ENCODE measurements at places on chromosomes 1 and 21. TPM values are rescaled to one million over a fixed set of nuclear protein-coding genes. Genes with fewer than 3 reads are reported as not detected.

Gene LENEP
- not detected for total RNA-seq

GRCh38 chr1:217911908-217912307 lies 280.8 kb downstream of the SPATA17 start:
- no peak for DNase-seq

Gene LPAR3
- total RNA-seq = not detected

DNA sequence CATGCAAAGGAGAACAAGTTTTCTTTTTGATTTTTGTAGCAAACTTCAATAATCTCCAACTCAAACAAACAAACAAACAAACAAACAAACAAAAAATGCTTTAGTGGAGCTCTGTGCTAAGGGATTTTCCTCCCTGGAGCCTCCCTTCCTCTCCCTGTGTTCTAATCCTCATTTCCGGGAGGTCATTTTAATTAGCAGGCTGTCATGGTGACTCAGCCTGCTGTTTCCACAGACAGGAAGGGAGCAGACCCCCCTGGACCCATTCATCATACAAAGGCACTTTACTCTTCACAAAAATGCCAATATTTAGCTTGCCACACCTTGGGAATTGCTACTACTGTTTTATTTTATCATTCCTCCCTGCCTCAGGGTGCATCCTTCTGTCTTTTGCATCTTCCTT lies 61.0 kb upstream of the SPATA6 start:
- no peak for DNase-seq

- peak; percentile 22 for DNase-seq
Measured at GRCh38 chr1:94416901-94417727, 1.1 kb upstream of the ABCD3 start.

DNA sequence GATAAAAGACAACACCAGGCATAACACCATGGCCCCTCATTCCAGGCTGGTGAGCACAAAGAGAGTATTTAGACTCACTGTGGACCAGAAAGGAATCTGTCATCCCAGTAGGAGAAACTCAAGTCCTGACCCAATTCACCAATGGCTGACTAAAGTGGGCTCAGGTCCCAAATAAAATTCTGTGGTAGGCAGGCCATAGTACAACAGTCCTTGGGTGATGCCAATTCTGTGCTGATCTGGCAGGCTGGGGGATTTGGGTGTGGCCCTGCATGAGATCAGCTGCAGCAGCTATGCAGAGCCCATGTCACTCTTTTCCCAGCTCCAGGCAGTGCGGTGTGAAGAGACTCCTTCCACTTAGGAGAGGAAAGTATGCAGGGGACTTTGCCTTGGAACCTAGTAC lies 245.1 kb downstream of the LBR start:
- DNase-seq = no peak

Gene CELA2A
- total RNA-seq = not detected

Gene GOLT1A
- not detected for total RNA-seq

Gene CA14
- total RNA-seq = not detected

Gene LAMB3
- 24.5 TPM for total RNA-seq

Gene KAZN
- 6.9 TPM for total RNA-seq

GRCh38 chr1:151457911-151458801 lies 1.1 kb downstream of the POGZ start:
- peak; percentile 47 for DNase-seq

DNA sequence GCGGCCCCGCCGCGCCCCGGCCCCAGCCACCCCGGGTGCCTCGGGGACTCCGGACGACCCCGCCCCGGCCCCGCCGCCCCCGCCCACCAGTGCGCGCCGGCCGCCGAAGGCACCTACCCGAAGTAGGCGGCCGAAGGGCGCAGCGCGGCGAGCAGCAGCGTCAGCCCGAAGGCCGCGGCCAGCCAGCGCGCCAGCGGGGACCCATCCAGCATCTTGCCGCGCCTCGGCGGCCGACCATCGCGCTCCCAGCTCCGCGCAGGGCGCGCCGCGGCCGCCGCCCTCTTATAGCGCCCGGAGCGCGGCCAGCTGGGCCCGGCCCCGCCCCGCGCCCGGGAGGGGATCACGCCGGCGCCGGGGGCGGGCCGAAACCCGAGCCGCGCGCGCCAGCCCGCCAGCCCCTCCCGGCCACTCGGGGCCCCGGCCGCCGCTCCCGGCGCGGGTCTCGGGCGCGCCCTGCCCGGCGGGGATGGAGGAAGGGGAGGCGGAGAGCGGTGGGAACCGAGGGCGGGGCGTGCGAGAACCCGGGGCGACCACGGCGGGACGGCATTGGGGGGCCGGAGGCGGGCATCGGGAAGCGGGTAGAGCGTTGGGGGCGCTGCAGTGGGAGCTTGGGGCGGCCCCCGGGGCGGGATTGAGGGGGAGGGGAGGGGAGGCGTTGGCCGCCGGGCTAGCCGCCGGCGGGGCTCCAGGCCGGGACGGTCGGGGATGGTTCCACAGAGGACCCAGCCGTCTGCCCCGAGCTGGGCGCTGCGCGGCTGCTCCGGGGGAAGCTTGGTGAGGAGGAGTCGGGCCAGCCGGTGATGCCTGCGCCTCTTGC lies at the start of gene WNT9A:
TSS of gene WNT9A (minus strand) at position 257 of the 817 bp plus-strand sequence. CDS start at position 212, 45 bp downstream.
- DNase-seq = no peak

DNA sequence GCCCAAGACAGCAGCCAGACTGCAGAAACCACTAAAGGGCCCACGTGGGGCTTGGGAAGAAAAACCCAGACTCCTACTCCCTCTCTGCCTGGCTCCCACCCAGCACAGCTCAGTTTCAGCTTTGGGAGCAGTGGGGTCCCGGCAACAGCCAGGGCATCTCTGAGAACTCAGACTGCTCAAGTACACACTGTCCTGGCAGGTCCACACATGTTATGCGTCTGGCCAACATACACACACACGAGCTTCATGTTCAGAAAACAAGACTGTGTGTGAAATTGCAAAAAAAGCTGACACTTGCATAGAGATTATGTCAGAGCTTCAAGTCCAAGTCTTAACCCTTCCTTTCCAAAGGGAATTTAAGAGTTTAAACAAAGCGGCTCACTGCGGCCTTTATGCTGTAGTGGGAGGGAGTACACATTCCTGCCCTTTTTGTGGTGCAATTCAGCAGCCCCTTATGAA lies 136.6 kb upstream of the CD34 start:
- DNase-seq = no peak

- no peak for DNase-seq
Measured at GRCh38 chr21:28220680-28221079, 772.0 kb downstream of the LTN1 start.

Gene TMEM82
- not detected for total RNA-seq

Gene CRABP2
- 0.63 TPM for total RNA-seq

Gene IL24
- not detected for total RNA-seq

DNA sequence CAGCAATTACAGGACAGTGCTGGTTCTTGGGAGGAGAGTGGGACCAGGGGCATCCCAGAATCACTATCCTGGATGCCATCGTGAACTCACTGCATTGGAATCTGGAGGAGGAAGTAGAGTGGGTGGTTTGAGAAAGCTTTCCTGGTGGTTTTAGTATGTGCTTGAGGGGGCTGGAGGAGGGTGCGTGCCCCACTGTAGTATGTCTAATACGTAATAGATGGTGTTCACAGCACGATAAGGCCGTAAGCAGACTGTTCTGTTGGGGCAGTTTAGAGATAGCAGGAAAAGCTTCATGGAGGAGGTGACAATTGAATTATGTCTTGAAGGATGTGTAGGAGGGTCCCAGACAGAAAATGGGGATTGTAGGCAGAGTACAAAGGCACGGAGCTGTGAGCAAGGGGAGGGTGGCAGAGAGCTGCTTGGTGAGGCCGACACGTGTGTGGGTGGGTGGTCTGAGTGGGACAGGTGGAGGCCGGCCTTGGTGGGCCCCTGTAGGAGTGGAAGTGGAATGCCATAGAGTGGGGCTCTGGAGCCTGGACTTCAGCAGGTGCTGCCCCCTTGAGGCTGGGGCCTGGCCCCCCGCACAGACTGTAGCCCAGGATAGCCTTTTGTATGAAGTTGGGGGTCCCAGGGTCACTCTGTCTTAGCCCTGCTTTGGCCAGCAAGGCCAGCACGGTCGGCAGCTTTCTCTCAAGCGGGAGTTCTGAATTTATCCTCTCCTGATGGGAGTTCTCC lies 37.0 kb downstream of the IL6R start:
- DNase-seq = no peak

DNA sequence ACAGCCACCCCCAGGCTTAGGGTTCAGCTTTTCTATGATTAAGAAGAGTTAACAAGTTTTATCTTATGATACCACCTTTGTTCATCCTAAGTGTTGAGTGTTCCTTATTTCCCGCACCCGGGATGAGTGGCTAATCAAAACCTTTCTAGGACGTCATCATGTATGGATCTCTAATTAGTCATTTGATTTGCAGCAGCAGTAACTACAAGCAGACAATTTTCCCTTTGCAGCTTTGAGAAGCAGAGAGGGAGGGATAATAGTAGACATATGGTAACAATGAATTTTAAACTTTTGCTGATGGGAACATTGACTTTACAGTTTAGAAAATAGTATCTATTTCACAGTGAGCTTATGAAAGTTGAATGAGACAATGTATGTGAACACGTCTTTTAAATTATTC lies 30.8 kb upstream of the SLC35F3 start:
- no peak for DNase-seq

GRCh38 chr1:211522804-211523203 lies 30.8 kb upstream of the RD3 start:
- no peak for DNase-seq

DNA sequence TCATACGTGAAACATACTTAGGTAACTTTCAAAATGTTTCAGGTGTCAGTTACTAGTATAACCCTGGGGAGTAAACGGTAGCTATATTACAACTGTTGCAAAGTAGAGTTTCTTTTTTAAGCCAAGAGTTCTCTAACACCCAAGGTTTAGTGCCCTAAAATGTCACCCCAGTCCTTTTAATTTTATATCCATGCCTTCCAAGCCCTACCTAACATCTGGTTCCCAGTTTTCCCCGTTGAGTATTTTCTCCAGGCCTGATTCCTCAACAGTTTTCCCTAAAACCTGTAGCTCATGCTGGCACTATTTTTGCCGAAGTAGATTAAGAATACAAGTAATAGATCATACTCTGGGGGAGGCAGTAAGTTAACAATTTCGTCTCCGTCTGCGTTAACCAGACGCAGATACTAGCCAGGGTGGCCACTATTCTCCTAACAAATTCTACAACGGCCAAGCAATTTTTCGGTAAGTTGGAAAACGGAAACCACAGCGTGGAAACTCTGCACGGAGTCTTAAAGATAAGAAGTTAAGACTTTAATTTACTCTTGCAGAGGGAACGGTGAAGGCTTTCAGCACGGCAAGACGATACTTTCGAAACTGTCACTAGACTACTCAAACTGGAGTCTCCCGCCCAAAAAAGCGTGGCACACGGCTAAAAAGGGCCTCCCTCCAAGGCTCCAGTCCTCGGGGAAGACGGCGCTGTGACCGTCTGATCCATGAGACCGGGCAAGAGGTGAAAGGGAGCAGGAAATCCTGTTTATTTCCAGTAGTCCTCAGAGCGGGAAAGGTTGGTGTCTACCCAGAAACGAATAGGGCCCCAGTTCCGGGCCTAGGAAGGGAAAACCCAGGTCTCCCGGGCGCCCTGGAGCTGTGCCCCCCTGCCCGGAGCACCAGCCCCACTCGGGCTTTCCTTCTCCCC lies 945 bp downstream of the SRSF4 start:
- no peak for DNase-seq

- DNase-seq = no peak
Measured at GRCh38 chr1:165551469-165551868, 7.7 kb downstream of the LRRC52 start.

DNA sequence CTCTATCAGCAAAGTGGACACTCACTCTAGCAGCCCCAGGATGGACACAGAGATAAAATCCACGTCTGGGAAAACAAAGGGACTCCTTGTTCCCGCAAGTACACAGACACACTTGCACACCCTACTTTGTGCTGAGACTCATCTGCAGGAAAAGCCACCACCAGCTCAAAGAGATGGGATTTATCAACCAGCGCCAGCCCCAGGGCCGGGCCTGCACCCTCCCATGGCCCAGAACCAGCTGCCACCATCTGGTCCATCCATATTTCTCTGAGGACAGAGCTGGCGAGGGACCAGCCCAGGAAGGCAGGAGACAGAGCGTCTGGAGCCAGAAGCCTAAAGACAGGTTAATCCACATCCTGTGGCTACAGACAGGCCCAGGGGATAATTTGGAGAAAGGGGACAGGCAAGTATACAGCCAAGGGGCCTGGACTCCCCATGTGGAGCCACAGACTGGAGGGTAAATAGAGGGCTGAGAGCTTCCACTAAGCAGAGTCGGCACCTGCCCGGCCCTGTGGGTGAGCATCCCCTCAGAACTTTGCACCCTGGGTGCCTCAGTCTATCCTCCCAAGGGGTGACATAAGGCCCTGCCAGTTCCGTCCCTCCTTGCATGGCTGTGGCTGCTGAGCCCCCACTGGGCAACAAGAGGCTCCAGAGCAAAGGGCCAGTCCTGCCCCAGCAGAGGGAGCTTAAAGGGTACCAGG lies 233.9 kb downstream of the PTPRU start:
- no peak for DNase-seq

GRCh38 chr21:35737899-35738346 lies 322.4 kb downstream of the SETD4 start:
- DNase-seq = no peak

Gene GJA9
- not detected for total RNA-seq

- DNase-seq = no peak
Measured at GRCh38 chr1:37152491-37152890, 118.2 kb upstream of the GRIK3 start.

DNA sequence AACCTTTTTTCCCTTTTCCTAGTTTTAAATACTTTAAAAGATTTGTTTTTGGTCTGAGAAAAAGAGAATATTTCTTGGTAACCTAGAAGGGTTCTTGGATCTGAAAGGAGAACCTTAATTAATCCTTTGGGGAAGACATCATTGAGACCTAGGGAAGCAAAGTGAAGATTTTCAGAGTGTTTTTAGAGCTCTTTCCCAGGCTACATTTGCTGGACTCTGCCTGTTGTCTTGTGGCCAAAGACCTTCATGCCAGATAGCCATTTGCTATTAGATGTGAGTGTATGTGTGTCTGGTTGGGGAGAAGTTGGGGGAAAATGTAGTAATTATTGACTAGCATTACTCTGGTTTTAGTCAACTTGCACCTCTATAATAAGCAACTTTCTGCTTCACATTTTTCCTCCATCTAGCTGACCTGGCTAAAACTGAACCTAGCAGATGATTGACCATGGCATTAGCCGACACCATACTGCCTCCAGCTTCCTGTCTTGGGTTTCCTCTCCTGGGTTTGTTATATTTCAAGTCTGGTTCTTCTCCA lies 239.1 kb downstream of the USP25 start:
- no peak for DNase-seq

Gene MAP10
- total RNA-seq = 1.3 TPM

- DNase-seq = no peak
Measured at GRCh38 chr1:3598051-3598491, 13.2 kb downstream of the MEGF6 start.

Gene SPRR2G
- not detected for total RNA-seq

All from glomerular endothelial cell (primary cell).